Dermis blood vessel endothelial cell (primary cell): ENCODE measurements at places on chromosomes 2 and 18. TPM values are rescaled to one million over a fixed set of nuclear protein-coding genes. Genes with fewer than 3 reads are reported as not detected.

The UGT1A4 gene
- total RNA-seq = 0.09 TPM in 1 of 2 replicates, not detected in the other

The GAL3ST2 gene
- not detected in 2 replicates for total RNA-seq

DNA sequence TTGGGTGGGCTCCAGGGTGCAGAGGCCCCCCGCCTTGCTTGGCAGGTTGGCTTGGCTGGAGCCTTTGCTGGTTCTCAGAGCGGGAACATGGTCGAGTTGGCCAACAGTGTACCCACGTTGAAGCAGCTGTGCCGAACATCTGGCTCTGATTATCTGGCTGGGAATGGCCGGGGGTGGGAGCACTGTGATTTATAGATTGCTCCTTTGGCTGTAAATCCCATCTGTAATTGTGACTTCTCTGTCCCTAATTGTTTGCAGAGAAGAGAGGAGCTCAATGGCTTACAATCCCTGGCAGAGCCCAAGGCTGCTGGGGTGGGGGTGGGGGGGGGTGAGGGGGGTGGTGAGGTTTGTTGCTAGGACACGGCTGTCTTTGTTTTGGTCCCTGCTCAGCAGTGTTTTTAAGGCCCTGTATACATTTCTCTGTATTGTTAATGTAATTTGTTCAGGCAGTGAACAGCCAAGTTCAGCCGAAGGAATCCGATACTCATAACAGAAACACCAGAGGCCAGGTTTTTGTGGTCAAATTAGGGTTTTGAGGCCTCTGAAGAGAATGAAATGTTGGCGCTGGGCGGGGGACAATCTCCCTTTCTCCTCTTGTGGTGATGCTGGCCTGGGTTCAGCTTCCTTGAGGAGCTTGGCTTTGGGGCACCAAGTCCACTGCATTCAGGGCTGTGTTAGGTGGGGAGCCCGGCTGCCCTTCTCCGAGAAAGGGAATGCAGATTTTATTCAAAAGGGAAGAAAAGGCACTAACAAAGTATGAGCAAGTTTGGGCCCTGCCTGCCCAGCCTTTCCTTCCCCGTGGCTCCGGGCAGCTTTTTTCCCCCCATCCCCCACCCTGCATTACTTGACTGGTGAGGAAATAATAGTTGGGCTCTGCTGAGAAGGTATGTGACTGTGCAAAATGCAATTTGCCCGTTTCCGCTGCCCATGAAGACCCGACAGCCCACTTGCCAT, 82.5 kb downstream of the TCF7L1 start:
- peak; percentile 9 for DNase-seq

- DNase-seq = peak; percentile 74
Measured at GRCh38 chr2:229714736-229715541, 584 bp upstream of the DNER start.

DNA sequence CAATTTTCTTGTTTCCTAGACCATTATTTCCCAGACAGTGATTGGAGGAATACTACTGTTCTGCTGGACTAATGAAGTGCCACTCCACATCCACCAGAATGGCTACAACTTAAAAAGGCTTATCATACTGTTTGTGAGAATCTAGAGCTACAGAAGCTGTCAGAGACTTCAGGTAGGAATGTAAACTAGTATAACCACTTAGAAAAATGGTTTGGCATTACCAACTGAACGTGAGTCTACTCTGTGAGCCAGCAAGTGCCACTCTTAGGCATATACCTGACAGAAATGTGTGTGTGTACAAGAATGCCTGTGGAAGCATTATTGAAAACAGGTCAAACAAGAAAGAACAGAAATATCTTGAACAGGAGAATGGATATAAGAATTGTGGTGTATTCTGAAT, 4.2 kb upstream of the SCN3A start:
- no peak for DNase-seq

DNA sequence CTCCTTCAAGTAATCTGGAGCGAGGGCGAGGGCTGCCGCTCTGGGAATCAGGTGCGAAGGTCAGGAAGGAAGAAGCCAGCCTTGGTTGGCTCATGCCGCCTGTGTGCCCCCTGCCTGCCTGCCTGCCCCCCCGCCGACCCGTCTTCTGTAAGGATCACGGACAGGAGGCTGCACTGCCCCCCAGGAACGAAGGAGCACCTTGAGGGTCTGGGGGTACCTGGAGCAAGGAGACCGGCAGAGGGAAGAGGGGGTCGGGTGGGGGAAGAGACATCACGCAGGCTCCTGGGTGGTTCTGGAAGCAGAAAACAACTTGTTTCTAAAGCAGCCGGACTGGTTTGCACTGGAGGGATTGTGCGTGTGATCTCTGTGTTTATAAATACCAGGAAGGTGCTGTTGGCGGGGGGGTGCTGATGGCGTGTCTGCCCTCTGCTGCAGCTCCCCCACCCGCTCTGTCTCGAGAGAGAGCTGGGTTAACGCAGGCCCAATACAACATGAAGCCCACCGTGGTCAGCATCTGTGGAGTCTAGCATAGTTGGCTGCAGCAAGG, 1.7 kb downstream of the FOSL2 start:
- peak; percentile 68 for DNase-seq

DNA sequence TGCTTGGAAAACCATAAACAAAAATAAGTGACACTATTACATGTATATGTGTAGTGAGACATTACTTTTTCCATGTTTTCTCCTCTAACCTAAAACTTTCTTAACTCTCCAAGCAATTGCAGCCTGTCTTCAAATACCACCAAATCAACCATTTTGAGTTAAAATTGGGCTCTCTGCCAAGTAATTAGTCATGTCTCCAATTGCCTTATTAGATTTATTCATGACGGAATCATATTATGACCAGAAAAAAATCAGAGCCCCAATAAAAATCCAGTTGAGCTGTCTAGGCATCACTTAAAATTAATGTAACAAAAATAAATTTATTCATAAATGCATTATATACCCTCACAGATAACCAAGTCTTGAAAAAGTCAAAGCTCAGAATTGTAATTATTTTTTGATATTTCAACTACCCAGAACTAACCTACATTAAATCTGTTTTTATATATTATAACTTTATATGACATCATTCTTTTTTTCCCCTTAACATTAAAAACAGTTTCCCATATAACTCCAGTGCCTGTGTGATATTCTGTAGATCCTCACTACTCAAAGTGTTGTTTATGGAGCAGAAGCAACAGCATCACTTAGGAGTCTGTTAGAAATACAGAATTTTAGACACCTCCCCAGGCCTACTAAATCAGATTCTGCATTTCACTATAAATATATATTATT, 157.0 kb downstream of the ERBB4 start:
- no peak for DNase-seq

DNA sequence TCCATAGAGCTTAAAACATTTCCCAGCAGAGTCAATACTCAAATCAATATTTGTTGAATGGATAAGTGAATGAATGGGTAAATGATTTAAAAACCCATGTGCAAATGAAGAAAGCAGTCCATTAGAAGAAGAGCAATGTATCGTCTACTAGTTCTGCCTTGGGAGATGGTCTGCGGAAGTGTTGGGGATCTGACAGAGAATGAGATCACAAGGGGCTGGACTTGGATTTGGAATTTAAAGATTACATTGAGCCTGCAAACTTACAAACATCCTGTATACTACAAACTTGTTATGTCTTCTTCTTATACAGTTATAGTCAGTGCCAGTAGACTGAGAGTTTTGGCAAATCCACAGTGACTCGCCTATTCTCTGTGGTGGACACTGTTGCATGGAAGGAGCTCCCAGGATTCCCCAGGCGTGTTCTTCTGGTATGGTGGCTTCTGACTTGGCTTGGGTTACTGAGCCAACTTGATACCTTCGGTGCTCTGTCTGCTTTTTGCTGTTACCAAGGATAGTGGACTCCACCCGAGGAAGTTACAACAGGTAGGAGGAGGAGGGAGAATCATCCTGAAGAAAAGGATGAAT, 163.3 kb upstream of the SERPINE2 start:
- no peak for DNase-seq

DNA sequence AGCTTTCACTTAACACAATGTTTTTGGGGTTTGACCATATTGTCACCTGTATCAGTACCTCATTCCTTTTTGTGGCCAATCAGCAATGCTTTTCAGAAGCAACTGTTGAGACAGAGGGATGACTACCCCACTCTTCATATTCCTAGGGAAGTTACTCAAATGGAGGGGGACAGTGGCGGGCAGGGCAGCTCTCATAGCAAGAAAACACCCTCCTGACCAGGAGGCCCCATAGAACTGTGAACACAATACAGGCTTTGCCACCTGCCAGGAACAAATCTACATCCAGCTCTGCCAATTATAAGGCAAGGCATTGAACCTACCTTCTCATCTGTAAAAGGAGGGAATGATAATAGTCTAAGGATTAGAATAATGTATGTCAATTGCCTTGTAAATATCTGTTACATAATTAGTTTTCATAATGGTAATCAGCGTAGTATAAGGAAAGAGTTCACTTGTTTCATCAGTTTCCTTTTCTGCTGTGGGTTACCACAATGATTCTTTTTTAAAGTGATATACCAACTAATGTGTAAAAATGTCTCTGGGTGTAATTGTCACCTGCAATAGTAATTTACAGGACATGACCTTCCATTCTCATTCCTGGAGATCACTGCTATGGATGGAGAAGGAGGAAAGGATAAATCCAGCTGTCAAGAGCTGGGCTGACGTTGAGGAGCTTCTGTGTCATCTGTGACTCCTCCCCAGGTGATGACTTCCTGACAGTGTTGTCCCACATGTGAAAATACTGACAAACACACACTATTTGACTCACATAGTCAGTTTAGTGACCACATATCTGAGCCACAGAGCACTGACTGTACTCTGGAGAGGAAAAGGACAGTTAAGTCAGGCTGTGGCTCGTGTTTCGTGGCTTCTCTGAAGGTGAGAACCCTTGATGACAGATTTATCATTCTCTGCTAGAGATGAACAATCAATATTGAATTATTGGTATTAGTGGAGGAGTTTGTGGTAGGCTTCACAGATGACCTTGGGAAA, 13.5 kb downstream of the ALPK2 start:
- no peak for DNase-seq
